ENCODE measurements at places on chromosomes 4 and X.
A peak's percentile ranks its signal among the peaks of the same experiment; 100 is the strongest.

DNA sequence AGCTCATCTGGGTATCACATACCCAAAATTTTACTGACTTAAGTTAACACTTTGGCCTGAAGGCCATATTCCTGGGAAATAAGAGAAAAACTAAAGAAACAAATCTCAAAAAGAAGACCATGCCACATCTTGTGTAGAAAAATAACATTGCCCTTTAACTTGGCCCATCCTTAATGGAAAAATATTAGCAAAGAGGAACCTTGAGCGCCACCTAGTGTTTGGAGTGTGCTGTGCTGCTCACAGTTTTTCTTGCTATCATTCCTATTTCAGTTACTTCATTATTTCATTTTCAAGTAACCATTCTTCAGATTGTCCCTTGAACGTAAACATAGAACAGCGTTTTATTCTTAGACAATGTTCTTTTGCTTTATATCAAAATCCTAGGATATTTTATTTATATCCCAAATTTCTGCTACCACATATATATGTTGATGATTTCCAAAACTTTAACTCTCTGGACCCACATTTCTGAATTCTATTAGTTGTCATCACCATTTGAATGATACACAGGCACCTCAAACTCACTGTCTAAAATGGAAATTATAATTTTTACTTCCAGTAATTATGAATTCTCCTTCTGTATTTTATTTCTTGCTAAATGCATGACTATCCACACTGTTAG is 999.0 kb upstream of the ADGRL3 start:
- DNase-seq: peak; percentile 52

DNA sequence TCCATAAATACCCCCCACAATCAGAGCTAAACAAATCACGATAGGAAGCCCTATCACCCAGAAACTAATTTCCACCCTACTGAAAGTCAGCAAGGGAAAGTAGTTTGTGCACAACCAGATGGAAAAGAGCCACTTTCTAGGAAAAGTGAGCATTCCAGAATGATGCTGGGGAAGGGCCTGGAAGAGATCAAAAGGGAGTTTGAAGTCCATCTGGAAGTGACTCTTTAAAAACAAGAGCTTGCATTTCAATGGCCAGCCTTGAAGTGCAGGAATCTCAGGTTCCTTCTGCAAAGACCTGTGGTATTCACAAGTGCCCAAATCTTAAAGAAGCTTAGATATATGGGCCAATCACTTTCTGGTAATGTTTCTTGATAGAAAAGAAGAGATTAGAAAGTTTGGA is 97.0 kb upstream of the LDB2 start:
- DNase-seq: no peak

DNA sequence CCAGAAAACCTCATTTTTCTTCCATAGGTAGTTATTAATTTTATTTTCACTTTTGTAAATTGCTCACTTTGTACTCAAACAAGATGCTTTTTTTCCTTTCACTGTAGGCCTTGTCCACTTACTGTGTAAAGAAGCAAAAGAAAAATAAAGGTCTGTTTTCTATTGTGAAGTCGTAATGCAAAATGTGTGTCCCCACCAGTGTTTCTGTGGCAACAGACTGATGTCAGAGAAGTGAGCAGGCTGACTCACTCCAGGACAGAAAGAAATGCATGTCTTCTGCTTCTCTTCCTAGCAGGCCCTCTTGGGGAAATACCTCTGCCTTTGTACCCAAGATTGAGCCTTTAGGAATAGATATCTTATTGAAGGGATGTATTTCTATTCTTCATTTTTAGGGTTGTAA is 30.3 kb downstream of the INPP4B start:
- no peak for DNase-seq

DNA sequence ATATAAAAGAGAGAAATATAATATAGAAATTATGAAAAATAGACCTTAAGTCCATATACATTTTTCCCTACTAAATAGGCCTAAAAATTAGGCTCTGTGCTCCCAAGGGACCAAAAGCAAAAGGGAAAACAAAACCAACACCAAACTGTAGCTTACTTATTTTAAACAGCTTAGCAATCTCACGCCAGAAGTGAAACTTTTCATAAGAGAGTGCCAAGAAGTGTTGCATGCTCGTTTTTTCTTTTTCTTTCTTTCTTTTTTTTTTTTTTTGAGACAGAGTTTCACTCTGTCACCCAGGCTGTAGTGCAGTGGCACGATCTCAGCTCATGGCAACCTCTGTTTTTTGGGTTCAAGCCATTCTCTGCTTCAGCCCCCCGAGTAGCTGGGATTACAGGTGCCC is 250.4 kb downstream of the TMA16 start:
- no peak for DNase-seq

DNA sequence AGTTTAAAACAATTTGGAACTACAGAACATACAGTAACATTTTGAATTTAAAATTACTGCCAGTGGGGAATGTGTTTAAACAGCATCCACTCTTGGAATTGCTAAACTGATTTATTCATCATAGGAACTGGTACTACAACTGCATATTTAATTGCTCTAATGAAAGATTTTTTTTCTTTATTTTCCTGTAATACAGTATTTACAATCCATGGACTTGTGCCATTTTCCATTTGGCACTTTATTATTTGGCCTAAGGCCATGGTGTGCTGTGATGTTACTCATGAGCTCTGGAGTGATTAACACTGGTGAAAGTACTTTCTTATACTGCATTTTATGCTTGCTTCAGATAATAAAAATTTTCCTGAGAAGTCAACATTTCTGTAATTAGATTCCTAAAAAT is 69.7 kb upstream of the NUDT6 start:
- no peak for DNase-seq

Data from NCI-H1436 (cell line).